ENCODE measurements at places on chromosomes 3 and 15.
A peak's percentile ranks its signal among the peaks of the same experiment; 100 is the strongest.

DNA sequence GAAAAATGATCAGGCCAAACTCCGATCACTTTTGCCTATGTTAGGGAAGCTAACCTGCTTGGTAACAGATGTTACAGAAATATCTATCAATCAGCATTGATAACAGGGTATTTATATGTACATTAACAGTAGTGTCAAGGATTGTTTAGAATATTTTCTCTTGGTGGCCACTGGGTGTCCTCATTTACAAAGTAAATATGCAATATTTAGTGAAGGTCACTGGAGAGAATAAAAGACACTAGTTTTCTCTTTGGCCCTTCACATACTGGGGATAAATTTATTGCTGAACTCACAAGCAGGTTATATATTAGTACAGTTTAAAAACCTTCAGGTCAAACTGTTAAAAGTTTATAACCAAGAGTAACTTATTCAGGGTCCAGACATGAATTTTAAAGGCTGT is 69.0 kb downstream of the TIGIT start:
- DNase-seq = peak; percentile 41

- DNase-seq = no peak
Observed at GRCh38 chr15:98062869-98063268, 102.4 kb downstream of the ARRDC4 start.

GRCh38 chr3:168952551-168952950 is 711.0 kb downstream of the MECOM start:
- no peak for DNase-seq

GRCh38 chr15:96296264-96296663 is 34.2 kb upstream of the NR2F2 start:
- DNase-seq = no peak

GRCh38 chr15:29589416-29589815 is 232.9 kb downstream of the TJP1 start:
- no peak for DNase-seq

DNA sequence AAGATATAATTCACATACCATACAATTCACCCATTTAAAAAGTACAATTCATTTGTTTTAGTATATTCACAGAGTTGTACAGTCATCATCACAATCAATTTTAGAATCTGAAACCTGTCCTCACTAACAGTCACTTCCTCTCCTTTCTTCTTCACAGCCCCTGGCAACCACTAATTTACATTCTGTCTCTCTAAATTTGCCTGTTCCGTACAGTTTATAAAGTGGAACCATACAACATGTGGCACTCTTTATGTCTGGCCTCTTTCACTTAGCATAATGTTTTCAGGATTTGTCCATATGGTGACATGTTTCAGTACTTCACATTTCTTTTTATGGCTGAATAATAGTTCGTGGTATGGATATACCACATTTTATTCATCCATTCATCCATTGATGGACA is 22.7 kb downstream of the ERICH6 start:
- DNase-seq = peak; percentile 33

DNA sequence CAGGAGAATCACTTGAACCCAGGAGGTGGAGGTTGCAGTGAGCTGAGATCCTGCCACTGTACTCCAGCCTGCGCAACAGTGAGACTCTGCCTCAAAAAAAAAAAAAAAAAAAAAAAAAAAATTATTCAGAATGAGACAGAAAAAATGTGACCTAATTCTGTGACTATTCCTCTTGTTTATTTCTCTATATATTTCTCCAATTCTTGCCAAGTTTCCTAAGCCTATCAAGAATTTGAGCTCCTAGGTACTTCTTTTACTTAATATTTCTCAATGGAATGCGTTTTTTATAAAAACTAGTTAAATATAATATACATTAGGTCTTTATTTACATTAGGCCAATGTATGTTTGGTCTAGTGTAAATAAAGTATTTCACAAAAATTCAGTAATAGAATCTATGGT is 86.8 kb downstream of the NAALADL2 start:
- DNase-seq = no peak

DNA sequence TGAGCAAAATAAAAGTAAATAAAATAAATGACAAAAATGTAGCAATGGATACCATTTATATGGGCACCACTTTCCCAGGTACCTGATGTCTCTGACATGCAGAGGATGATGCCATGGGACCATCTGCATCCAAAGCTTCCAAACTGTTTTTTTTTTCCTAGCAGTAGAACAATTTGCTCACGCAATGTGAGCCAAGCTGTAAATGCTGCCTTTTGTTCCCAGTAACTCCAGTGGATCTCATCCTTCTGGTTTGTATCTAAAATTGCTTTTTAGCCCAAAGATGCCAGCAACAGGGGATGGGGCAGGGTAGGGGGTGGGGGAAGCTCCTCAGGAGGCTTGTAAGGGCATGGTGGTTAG is 32.7 kb downstream of the SLC12A8 start:
- no peak for DNase-seq

DNA sequence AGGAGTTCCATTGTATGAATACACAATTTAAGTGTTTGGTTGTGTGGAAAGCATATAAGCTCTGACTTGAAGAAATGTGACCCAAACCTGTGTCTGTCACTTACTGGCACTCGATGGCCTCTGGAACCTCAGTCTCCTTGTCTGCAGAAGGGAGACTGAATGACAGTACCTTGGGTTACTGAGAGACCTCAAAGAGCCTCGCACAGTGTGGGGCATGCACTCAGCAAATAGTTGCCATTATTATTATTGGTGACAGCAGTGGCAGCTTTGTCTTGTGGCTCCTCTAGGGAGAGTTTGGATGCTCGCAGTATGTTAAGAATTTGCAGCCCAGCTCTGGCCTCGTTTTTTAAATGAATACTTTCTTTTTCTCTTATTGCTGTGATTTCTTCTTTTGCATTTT is 43.4 kb downstream of the EEFSEC start:
- no peak for DNase-seq

- DNase-seq = no peak
Observed at GRCh38 chr3:110593749-110594148, 477.9 kb upstream of the NECTIN3 start.
